ENCODE measurements at places on chromosomes 2 and 18.

GRCh38 chr18:45164551-45164950 lies 450.7 kb upstream of the SLC14A2 start:
- DNase-seq, result no peak

- DNase-seq, result no peak
These were observed 188.7 kb upstream of the ZEB2 start for GRCh38 chr2:144708626-144709025.

- no peak for DNase-seq
These were observed 72.9 kb downstream of the KLF7 start for GRCh38 chr2:207092818-207093217.

DNA sequence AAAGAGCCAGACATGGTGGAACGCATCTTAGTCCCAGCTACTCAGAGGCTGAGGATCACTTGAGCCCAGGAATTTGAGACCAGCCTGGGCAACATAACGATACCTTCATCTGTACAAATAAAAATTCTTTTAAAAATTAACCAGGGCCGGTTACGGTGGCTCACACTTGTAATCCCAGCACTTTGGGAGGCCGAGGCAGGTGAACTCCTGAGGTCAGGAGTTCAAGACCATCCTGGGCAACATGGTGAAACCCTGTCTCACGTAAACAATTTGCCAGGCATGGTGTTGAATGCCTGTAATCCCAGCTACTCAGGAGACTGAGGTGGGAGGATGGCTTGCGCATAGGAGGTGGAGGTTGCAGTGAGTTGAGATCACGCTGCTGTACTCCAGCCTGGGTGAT lies 25.8 kb upstream of the KCNG3 start:
- DNase-seq, result no peak

GRCh38 chr2:121366040-121366439 lies 81.0 kb upstream of the TFCP2L1 start:
- no peak for DNase-seq

GRCh38 chr2:36484454-36484853 lies 113.5 kb downstream of the FEZ2 start:
- DNase-seq, result no peak

DNA sequence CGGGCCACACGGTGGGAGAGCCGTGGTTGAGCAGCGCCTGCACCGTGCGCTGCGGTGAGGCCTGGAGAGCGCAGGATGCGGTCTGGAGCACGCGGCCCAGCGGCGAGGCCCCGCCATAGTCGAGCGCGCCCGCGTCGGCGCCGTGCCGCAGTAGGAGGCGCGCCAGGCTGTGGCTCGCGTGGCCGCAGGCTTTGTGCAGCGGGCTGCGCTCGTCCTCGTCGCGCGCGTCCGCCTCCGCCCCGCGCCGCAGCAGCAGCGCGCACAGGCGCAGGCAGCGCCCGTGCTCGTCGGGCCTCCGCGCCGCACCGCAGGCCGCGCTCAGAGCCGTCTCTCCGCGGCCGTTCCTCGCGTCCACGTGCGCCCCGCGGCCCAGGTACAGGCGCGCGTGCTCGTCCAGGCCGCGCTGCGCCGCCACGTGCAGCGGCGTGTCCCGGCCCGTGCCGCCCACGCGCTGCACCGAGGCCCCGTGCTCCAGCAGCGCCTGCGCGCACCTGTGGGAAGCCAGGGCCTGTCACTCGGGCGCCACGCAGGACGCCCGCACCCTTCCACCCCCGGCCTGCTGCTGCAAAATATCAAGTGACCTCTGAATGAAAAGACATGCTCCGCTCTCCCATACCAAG lies 46.3 kb upstream of the GBX2 start:
- DNase-seq, result peak; percentile 19

Data from SJSA1 (cell line).